Activated T-cell treated with anti-CD3 and anti-CD28 coated beads, Interleukin-2, amount 50 U/mL, for 24 hours (primary cell): ENCODE measurements at places on chromosomes 3 and 15.
A peak's percentile ranks its signal among the peaks of the same experiment; 100 is the strongest.

DNA sequence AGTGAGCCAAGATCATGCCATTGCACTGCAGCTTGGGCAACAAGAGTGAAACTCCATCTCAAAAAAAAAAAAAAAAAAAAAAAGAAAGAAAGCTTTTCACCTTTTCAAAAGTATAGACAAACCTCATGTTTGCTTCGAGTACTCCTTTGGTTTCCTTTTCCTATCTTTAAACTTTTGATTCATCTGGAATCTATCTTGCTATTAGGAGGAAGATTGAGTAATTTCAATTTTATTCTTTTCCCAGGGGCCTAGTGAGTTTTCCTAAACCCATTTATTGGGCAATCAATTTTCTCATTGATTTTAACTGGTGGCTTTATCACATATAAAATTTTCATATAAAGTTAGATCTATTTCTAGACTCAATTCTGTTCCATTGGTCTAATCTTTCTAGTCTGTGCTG, 190.5 kb upstream of the VEPH1 start:
- DNase-seq, result no peak

GRCh38 chr3:195162033-195162669, 108.8 kb downstream of the XXYLT1 start:
- DNase-seq, result no peak

DNA sequence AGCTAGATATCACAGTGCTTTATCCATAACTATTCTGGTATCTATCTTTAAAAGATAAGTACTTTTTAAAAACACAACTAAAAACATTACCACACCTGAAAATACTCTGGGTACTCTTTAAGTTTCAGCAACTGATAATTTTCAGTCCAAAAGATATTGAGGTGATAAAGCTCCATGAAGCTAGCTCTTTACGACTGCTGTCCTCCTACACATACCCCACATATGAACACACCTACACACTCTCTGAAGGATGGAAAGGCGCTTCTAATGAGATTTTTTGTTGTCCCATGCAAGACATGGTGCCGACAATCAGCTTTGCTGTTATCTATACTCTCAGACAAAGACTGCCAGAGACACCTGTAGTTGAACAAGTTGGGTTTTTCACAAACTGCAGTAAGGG, 19.1 kb upstream of the TM4SF4 start:
- no peak for DNase-seq

DNA sequence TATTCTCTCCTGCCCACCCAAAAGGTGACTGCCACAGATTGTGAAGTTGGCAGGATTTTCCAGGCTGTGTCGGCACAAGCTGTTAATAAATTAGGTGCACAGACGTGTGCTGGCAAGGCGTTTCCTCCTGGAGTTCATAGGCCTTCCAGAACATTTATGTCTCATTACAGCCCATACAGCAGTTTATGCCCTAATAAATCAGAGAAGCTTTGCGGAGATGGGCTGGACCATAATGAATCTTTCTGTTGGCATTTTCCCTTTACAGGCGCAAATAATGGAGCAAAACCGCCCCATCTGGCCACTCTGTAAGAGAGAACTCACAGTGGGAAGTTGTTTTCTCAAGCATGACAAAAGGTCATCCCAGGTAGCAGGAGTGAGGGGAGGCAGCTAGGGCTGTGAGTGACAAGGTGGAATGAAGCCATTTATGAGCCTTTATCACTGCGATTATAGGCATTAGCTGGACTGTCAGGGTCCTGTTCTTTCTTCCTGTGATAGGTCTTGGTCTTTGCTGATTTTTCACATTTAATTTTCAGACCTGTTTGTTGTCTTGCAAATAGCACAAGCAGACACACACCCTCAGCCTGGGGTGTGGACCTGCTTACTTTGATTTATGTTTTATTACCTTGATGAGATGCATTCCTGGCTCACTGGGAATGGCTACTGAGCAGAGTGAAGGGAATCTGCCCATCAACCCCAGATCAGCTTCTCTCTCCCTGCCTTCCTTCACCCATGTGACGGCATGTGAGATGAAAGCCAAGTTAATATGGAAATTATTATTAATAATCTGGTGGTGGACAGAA, 257.5 kb downstream of the LRTM1 start:
- no peak for DNase-seq

DNA sequence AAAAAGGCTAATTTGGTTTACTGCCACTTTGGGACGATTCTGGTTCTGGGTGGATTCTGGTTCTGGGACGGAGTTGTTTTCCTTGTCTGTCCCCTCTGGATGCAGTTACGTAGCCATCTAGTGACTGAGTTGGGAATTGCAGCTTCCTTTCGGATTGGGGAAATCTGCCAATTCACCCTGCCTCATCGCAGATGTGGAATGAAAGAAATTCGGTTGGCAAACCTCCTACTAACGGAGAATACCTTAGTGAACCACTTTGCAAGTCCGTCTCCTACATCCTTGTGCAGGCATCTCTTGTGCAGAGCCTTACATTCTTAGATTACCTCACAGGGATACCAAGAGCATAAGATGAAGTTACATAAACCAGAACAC, 31.5 kb upstream of the AP4E1 start:
- DNase-seq, result peak; percentile 58

DNA sequence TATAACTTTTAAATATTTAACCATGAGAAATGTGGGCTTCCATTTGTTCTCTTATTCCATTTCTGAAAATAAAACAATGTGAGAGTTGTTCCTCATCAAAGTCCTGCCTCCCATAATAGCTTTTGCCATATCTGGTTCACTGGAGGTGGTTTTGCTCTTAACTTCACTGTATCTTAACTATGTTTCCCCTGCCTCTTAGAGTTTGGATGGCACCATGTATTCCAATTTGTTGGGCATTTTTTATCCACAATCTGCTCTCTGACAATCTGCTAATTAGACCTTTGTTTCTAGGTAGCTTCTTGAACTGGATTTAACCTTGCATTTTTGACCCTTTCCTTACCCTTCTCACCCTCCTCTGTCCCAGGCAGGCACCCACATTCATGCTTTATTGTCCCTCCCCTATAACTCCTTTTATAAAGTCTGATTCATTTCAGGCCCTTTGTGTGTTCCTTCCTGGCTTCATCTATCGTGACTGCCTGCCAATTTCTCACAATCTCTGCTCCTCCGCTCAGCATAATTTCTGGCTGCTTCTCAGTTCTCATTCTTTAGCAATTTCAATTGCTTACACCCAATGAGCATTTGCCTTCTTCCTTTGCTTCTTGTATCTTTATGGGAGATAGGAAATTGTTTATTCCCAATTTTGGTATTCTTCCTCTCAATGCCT, 144.2 kb upstream of the ARHGEF26 start:
- DNase-seq, result no peak

DNA sequence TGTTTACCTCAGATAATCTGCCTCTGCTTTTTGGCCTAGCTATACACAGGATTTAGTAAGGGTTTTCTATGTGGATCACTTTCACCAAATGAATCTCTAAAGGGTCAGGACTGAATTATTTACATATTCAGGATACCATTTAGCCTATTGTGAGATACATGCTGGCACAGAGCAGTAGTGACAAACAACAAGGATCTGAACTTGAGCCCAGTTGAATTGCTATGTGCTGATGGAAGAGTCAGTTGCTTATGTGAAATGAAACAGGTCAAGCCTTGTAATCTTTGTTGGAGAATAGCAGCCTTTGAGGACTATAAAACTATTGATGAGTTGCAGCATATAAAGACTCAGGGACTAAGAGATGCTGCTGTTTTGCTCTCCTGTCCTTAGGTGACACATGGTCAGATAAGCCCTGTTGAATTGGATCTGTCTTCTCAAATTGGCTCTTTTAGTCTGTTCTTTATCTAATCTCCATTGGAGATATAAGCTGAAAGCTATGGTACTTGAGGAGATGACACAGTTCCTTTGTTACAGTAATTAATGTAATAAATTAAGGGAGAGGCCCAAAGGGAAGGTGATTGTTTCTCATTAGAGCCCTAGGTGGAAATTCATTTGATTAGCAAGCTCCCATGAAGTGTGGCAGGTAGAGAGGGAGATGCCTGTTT, 30.4 kb downstream of the ZNF609 start:
- no peak for DNase-seq

DNA sequence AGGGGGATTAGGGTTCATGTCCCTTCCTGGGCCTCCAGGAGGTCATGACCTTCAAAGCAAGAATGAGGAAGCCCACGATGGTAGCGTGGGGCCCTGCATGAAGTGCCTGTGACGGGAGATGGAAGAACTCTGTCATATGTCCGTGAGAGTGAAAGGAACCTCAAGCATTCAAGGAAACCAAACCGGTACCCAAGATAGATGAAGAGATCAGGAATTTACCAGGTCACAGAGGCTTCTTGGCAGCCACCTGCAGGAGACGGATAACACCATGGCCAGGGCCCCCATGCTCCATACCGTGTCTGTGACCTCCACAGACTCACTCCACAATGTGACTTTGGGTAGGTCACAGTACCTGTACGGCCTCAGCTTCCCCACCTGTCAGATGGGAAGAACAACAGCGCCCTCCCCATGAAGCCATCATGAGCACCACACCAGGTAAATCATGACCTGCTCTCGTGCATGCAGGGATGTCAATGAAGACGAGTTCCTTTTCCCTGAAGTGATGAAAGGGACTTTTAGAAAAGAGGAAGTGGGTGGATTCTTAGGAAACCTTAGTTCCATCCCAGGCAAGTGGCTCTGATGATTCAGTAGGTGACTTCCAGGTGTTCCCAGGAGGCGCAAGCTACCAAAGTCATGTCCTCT, 23.3 kb upstream of the CYP11A1 start:
- DNase-seq, result no peak

GRCh38 chr3:183541738-183542137, 13.8 kb downstream of the KLHL6 start:
- peak; percentile 15 for DNase-seq

DNA sequence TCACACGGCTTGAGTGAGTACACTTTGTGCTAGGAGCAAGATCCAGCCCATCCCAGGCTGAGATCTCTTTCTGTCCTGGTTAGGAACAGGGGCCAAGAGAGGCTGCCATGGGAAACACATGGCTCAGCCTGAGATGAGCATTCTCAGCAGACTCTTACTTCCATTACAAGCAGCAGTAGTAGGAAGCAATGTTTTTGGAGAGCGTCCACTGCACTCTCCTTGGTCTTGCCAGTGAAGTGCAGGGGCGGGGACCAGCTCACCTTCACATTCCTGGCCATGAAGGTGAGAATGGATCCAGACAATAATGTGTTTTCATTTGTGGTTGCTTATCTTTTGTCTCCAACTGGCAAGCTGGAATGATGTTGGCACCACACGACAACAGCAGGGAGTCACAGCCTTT, 24.7 kb downstream of the ZNF80 start:
- DNase-seq, result no peak

- DNase-seq, result no peak
Observed at GRCh38 chr15:49327927-49328326, 95.1 kb upstream of the FGF7 start.

DNA sequence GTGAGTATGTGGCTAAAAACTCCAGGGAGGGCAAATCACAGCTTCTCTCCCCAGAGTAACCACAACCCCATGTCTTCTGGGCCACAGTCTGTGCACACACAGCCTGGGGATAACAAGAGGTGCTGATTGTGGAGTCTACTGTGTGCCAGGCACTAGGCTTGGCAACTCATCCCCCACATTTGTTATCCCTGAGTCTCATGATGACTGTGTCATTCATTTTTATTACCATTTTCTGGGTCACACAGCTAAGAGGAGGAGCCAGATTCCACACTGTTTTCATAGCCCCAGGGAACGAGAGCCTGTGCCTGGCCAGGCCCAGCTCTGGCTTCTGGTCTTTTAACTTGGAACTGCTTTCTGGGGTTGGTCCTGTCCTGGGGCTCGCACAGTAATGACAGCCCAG, 34.5 kb downstream of the ESYT3 start:
- DNase-seq, result no peak

GRCh38 chr3:195416795-195417194, 26.0 kb downstream of the ACAP2 start:
- DNase-seq, result no peak

DNA sequence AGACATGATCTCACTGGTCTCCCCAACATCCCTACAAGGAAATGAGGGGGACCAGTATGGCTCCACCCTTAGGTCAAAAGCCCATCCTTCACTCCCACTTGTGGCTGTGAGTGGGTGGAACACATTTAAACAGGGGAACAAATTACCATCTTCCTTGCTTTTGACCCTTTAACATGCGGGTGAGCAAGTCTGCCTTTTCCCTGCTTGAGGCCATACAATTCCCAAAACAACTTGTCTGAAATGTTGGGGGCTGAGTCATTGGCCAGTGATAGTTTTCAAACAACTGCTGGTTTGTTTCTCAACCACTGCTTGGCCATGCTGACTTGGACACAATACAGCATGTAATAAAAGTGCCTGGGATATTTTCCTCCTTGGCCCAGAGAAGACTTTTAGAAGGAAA, 39.6 kb downstream of the COL8A1 start:
- DNase-seq, result no peak

- DNase-seq, result peak; percentile 36
Observed at GRCh38 chr3:113606539-113607218, 74.3 kb downstream of the SIDT1 start.

DNA sequence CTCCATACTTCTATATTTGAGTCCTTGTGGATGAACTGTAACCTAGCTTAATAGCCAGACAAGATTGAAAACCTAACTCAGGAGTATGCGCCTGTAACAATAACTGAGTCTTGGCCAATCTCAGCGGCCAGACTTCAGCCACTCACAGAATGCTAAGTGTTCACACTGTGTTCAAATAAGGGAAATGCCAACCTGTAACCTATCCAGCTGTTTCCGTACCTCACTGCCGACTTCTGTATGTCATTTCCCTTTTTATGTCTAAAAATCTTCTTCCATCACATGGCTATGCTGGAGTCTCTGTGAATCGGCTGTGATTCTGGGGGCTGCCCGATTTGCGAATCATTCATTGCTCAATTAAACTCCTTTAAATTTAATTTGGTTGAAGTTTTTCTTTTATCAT, 169.2 kb downstream of the NFKBIZ start:
- DNase-seq, result no peak

DNA sequence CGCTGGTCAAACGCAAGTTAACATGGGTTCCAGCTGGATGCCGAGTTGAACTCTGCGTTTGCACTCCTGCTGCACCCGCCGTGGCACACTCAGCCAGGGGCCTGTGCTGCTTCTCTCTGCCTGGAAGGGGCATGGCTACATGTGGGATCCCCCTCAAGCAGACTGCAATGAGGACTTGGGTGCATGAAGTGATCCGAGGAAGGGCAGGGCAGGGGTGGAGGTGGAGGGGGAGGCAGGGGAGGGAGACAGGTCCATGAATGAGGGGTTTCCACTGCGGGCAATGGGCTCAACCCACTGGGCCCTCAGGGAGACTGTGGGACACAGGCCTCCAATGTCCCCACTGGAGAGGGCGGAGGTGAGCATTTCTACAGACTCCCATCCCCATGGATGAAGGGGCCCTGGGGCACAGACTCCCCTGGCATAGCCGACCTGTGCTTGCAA, 141.6 kb upstream of the MEF2A start:
- no peak for DNase-seq

DNA sequence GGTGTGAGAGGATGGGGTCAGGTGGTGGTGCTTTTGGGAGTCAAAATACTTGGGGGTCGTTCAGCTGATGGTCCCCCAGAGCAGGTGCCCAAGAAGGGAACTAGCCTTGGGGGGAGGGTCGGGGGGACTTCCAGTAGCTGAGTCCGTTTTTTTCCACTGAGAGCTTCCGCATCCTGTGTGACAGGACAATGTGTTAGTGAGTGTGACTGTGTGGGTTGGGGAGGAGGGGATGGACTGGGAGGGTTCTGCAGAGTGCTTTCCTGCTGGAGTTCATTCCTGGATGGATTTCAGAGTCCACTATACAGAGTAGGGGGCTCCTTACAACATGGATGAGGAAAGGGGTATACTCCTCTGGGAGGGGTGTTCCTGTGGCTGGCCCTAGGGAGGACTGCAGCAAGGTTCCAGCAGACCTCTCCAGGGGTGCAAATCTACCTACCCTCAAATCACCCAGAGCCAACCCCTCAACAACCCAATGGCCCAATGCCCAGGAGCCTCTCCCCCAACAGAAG, 601 bp upstream of the HYAL2 start:
- DNase-seq, result no peak

GRCh38 chr3:45163481-45163880, 17.3 kb upstream of the CDCP1 start:
- DNase-seq, result no peak
